IPS DF 19.7 (cell line): ENCODE measurements at places on chromosomes 6 and 20.

DNA sequence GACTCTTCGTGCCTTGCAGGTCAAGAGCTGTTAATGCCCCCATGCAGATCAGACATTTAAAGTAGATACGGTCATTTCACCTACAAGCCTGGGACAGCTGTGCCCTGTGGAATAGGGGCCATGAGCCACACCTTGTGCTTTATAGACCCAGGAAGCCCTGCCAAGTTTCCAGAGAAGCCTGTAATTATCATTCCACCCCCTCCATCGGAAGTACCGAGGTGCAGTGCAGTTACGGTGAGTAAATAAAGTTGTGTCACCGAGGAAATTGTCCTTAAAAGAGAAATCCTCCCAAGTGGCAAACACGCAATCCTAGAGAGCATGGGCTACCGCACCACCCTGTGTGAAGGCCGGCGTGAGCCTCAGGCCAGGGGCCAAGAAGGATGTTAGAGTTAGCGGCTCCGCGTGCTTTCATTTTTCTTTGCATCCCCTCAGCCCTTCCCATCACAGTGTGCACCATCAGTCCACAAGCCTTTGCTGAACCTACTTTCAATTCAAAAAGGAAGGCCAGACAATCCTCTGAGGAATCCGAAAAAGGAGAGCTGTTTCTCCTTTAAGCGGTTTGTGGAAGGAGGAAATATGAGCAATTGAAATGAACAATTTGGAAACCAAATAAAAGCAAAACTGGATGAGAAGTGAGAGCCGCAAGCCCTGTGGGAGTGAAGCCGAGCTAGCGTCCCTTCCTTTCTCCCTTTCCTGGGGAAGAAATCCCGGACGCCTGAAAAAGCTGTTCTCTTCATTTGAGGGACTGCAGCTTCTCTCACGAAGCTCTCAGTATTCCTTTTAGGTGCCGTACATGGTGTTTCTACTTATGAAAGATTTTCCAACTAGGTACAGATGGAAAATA lies 183.3 kb upstream of the PDE10A start:
- DNase-seq: no peak

- DNase-seq: no peak
These were observed 79.4 kb upstream of the SCAF8 start for GRCh38 chr6:154653853-154654252.

GRCh38 chr20:34452281-34452982 lies 63.8 kb upstream of the DYNLRB1 start:
- DNase-seq: no peak

GRCh38 chr6:157724960-157725741 lies 97.9 kb upstream of the SNX9 start:
- DNase-seq: no peak

GRCh38 chr6:16173167-16173940 lies 44.5 kb downstream of the MYLIP start:
- no peak for DNase-seq

DNA sequence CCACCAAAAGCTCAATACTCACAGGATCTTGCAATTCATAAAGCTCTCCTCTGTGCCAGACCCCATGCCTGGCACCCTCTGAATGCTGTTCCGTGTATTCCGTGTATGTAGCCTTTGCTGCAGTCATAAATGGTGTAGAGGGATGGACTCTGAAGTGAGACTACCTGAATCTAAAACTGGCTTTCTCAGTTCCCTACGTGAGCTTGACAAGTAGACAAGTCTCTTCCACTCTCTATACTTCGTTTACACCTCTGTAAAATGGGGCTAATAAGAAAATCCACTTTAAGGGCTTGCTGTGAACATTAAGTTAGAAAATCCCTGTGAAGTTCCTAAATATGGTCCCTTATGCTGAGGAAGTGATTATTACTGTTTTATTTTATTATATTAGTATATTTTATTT lies 31.5 kb downstream of the PPP1R16B start:
- DNase-seq: no peak
